Neuronal stem cell (in vitro differentiated cells): ENCODE measurements at places on chromosomes 1 and 21.

DNA sequence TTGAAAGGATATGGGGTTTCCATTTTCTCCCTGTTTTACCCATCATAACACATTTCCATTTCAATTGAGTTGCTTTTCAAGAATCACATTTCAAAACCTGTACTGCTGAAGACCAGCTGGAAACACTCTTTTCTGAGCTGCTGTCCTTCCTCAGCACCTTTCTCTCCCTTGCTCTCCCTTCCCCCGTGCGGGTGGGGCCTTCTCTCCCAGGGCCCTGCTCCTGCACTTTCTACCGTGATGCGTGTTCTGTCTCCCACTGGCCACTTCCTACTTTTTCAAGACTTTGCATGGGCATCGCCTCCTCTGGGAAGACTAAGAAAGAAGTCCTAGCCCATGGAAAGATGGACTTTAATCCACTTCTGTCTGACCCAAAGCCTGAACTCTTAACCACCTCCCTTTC, 390.4 kb downstream of the PTPRU start:
- DNase-seq, result no peak

DNA sequence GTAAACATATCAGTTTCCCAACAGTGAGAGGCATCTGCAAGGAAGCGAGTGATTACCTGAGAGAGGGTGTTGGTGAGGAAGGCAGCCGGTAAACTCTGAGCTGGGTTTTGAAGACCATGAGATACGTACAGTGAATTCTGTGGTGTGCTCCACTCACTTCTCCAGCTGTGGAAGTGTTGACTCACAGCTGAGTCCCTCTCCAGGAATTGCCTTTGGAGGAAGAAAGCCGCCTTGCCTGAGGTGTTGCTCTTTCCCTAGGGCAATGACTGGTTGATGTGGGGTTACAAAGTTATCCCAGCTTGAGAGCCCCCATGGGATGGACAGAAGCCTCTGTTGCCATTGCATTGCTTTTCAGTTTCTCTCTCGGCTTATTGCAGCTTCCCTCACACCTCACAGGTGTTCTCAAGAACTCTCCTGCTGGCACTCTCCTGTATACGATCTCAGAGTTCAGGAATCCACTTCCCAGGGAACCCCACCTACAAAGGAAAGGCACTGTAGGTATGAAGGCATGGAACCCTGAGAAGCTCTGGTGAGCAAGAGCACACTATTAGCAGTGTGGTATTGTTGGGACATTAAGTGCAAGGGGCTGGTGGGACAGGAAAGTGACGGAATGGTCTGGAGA, 10.8 kb downstream of the NHLH1 start:
- DNase-seq, result no peak

DNA sequence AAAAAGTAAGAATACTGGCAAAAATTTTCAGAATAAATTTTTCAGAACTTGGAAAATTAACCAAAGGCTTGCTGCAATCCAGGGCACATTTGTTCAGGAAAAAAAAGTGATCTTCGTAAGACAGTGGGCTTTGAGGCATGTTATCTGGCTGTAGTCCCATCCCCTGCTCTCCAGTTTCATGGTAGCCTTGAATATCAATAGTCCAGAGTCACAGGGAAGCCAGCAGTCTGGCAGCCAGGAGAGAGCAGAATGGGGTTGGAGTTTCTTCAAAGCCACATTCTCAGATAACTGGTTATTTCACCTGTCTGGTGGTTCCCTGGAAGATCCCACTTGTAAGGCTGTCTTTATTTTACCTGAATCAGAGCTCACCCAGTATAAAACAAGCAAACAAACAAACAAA, 669.3 kb downstream of the MATN1 start:
- DNase-seq, result no peak

- DNase-seq, result no peak
These were observed 103.7 kb upstream of the NFIA start for GRCh38 chr1:60978421-60979357.

DNA sequence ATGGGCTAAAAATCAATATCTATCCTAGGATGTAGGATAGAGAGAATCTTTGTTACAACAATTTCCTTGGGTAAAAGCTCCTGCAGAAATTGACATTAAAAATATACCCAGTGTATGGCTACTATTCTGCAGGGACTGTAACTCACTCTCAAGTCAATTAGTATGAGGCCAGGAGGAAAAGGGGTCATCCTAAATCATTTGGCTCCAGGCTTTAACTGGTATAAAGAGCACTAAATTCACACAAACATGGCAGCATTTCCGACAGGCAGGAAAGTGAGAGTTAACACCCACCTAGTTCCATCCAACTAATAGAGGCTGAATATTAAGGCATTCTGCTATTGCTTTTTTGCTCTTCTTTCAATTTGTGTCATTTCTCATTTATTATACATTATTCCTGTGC, 218.6 kb upstream of the C1orf87 start:
- no peak for DNase-seq

DNA sequence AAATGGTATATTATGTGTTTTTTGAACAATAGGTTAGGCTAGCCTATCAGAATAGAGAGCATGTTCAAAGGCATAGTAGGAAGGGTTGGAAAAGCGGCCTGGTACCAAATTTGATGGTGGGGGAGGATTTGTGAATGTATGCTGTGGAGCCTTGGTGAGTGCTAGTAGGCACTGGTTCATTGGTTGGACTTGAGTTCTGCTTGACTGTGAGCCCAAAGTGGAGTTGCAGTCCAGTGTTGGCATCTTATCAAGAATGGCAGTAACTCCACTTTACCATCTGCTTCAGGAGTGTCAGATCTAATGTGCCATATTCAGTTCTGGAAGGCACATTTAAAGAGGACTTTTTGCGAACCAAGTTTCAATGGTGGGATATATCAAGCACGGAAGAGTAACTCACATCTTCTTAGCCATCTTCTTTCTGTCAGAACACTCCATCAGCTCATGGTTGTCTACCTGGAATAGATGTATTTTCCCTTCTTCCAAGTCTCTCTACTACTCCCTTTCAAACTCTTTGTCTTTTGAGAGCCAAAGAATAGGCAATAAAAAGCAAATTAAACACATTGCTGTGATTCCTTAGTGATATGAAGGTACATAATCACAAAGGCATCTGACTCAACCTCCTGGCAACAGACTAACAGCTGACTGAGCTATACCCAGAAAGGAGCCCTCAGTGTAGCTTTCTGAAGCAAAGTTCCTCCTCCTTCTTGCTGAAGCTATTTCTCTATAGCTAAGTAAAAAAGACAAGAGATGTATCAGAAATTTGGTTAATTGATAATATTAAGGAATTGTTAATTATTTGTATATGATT, 21.7 kb downstream of the LRRC8B start:
- DNase-seq, result no peak

DNA sequence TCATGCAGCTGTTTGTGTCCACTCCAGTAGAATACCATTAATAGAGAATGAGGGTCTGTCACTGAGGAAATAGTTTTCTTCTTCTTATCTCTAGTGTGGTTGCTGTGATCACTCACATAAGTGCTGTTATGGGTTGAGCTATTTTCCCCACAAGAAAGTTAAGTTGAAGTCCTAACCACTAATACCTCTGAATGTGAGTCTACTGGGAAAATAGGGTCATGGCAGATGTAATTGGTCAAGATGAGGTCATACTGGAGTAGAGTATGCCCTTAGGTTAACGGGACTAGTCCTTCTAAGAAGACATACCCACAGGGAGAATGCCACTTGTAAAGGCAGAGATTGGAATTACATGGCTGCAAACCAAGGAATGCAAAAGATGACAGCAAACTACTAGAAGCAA, 70.5 kb upstream of the COL24A1 start:
- DNase-seq, result no peak

- DNase-seq, result peak; percentile 18
These were observed 22.9 kb downstream of the TCP10L start for GRCh38 chr21:32562426-32562825.

DNA sequence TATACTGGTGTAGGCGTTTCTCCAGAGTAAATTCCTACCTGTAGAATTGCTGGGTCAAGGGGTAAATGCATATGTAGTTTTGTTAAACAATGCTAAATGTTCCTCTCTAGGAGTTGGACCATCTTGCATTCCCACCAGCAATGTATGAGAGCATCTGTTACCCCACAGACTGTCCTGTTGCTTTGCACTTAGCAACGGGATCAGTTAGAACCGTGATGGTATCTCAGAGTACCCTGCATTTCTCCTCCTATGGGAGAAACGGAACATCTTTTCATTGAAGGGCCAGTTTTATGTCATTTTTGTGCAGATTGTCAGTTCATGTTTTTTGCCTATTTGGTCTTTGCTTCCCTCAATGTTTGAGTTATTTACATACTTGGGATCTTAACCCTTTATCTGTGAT, 18.0 kb upstream of the RIPPLY3 start:
- no peak for DNase-seq

GRCh38 chr1:158362482-158362881, 8.8 kb downstream of the CD1E start:
- DNase-seq, result no peak

DNA sequence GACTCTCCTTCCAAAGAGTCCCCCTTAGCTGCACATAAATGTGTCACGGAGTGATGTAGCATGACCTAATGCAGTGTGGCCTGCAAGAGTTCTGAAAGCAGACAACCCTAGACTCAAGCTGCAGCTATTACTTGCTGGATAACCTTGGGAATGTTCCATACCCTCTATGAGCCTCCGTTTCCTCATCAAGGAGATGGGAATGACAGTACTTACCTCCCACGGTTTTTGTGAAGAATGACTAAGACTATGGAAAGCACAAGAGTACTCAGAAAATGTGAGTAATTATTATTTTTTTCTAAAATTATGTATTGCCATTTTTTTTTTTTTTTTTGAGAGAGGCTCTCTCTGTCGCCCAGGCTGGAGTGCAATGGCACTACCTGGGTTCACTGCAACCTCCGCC, 3.0 kb downstream of the TTC39A start:
- no peak for DNase-seq

GRCh38 chr1:37753473-37754321, 11.2 kb downstream of the EPHA10 start:
- DNase-seq, result no peak

DNA sequence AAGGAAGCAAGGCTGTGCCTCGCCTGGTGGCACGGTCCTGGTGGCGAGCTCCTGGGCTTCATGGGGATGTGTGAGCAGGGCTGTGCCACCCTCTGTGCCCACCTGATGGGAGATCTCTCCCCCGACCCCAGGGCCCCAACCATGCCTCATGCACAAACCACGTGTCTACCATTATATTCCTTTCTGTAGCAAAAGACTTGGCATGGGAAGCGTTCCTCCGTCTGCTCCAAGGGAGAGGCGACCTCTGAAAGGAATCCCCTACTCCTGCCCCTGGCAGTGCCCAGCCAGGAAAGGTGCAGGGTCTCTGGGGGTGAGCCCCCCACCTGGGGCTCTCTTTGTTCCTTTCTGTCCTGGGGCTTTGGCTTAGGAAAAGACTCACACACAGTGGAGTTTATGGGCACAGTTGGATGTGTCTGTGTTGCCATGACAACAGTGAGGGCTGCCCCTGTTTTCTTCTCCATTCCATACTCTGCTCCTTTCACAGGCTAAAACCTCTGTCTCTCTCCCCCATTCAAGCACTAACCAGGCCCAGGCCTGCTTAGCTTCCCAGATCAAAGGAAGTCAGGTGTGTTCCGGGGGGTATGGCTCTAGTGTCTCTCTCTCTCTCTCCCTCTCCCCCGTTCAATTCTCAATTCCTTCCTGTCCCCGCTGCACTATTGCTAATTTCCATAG, 21.4 kb upstream of the LRRN2 start:
- DNase-seq, result peak; percentile 51

GRCh38 chr1:215603319-215603718, 36.2 kb downstream of the KCTD3 start:
- DNase-seq, result no peak

DNA sequence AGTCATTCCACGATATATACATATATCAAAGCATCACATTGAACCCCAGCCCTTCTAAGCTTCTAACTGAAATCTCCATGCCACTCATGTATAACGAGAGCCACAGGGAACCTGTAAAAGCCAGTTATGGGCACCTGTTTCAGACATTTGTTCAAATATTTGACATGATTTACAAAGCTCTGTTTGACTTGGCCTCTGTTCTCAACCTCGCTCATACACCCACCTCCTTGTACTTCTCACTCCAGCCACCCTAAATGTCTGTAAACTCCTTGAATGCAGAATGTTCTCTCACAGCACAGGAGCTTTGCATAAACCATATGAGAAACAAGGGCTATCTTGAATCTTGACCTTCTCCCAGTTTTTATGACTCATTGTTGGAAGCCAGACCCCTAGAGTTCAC, 36.9 kb upstream of the CD2 start:
- no peak for DNase-seq

GRCh38 chr1:65949230-65949626, 156.5 kb downstream of the PDE4B start:
- no peak for DNase-seq

GRCh38 chr1:63886340-63886739, 112.5 kb downstream of the ROR1 start:
- DNase-seq, result no peak

DNA sequence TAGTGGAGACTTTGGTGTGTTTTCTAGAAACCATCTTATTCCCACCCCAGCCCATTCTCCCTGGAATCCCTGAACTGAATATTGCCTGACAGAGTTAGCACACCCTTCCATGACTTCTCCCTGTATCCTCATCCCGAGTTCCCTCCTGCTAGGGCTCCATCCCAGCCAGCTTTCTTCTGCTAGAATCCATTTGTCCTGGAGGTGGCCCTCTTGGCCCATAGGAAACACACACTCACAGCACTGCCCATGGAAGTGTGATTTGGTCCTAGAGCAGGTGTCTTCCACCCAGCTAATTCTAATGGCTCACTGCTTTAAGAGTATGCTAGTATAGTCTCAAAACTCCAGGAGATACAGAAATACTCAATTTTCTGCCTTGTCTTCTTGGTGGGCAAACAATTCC, 4.1 kb downstream of the KRTAP15-1 start:
- no peak for DNase-seq

GRCh38 chr1:68917456-68917855, 420.6 kb upstream of the DEPDC1 start:
- DNase-seq, result no peak

GRCh38 chr1:119712342-119713038, 756 bp downstream of the PHGDH start:
- DNase-seq, result peak; percentile 65

- DNase-seq, result no peak
These were observed 270.7 kb downstream of the NCAM2 start for GRCh38 chr21:21268885-21269284.

DNA sequence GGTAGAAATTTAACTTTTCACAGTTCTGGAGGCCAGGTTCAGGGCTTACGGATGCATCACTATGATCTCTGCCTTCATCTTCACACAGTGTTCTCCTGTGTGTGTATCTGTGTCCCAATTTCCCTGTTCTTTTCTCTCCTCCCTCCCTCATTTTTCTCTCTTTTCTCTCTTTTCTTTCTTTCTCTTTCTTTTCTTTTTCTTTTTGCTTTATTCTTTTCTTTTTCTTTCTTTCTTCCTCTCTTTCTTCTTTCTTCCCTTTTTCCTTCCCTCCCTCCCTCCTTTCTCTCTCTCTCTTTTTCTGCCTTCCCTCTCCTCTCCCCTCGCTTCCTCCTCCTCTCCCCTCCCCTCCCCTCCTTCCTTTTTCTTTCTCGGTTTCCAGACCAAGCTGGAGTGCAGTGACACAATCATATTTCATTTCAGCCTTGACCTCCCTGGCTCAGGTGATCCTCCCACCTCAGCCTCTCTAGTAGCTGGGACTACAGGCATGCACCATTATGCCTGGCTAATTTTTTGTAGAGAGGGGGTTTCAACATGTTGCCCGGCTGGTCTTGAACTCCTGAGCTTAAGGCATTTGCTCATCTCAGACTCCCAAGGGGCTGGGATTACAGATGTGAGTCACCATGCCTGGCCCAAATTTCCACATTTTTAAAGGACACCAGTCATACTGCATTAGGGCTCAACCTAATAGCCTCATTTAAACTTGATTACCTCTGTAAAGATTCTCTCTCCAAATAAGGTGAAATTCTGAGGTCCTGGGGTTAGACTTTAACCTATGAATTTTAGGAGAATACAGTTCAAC, 115.9 kb downstream of the HUNK start:
- no peak for DNase-seq

- DNase-seq, result no peak
These were observed 132.9 kb downstream of the ZC3H11B start for GRCh38 chr1:219480011-219480410.
